ENCODE measurements at places on chromosomes 4 and X.
A peak's percentile ranks its signal among the peaks of the same experiment; 100 is the strongest.

- no peak for DNase-seq
Observed at GRCh38 chr4:21830272-21830671, 118.3 kb downstream of the KCNIP4 start.

DNA sequence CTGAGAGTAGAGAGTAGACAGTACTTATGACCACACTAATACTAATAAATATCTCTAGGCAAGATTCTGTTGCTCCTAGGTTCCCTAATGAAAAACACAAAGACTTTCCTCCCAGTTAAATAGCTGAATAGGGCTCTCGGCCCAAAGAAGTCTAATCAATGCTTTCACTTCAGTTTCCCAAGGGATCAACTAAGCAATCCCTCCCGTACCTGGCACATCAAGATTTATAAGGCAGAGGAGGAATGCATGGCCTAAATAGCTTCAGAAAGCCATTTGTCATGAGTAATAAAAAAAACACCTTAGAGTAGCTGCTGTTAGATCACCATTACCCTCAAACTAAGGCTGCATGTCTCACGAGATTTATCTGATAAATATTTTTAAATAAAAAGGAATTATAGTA lies 56.8 kb upstream of the EXOC1L start:
- no peak for DNase-seq

- DNase-seq: no peak
Observed at GRCh38 chrX:44105228-44105913, 132.2 kb upstream of the NDP start.

GRCh38 chr4:2745981-2746806 lies 9.9 kb downstream of the TNIP2 start:
- peak; percentile 94 for DNase-seq

GRCh38 chrX:49309401-49309981 lies 6.0 kb downstream of the GAGE10 start:
- no peak for DNase-seq

DNA sequence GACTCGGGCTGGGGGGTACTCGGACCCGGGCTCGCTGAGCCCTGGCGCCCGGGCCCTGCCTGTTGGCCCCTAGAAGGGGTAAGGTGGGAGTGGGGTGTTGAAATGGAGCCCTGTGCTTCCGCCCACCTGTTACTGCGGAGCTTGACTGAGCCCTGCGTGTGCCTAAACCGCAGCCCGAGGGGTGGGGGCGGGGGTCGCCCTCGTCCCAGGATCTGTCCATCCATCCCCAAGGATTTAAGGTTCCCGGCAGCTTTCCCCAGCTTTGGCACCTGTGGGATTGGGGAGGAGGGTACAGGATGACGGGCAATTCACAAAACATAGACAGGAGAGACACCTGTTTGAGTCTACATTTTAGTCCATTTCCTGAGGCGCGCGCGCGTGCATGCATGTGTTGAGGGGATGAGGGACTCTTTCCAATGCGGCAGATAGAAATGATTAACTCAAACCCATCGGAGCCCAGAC lies 779 bp downstream of the GABRQ start:
- DNase-seq: no peak

GRCh38 chr4:181507938-181508337 lies 735.3 kb upstream of the TENM3 start:
- DNase-seq: no peak

DNA sequence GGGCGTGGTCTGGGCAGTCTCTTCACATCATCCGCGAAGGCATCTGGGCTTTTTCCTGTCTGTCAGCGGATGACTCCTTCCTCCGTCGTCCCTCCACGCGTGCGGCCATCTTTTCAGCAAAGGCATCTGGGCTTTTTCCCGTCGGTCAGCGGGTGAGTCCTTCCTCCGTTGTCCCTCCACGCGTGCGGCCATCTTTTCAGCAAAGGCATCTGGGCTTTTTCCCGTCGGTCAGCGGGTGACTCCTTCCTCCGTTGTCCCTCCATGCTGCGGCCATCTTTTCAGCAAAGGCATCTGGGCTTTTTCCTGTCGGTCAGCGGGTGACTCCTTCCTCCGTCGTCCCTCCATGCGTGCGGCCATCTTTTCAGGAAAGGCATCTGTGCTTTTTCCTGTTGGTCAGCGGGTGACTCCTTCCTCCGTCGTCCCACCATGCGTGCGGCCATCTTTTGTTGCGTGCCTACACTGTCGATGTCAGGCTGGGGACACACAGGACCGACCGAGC lies 12.3 kb upstream of the TMEM271 start:
- no peak for DNase-seq

GRCh38 chr4:70734971-70735370 lies 13.2 kb downstream of the RUFY3 start:
- DNase-seq: no peak
